ENCODE measurements at places on chromosomes 4 and X.

DNA sequence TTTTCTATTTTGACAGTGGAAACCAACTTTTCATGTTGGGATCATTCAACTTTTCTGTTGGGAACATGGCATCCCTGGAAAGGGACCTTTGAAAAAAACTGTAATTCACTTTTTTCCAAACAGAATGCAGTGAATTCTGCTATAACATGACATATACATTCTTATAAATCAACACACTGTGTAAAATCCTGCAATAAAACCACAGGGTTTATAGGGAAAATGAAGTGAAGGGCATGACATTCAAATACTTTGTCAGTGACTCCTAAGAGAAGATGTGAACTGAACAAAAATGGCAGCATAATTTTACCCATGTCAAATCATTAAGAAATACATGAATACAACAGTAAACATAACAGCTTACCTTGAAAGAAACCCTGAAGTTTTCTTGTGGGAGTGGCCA is 264.5 kb upstream of the ANKRD50 start:
- DNase-seq, result no peak

DNA sequence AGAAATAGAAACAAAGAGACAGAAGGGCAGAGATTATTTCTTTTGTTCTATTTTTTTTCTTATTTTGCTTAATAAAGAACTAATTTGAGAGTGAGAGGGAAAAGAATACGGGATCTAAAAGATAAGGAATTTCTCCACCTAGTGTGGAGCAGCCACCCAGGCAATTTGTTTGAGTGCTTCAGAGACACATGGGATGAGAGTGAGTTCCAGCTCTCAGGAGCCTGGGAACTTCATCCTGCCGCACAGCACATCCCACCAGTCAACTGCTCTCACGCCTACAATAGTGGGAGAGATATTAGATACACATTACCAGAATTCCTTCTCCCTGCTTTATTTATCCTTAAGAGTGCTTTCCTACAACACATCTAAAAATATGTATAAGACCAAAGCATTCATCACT is 946.4 kb downstream of the PDHA2 start:
- DNase-seq, result no peak

GRCh38 chr4:93791570-93792195 is 36.9 kb upstream of the ATOH1 start:
- peak; percentile 56 for DNase-seq

DNA sequence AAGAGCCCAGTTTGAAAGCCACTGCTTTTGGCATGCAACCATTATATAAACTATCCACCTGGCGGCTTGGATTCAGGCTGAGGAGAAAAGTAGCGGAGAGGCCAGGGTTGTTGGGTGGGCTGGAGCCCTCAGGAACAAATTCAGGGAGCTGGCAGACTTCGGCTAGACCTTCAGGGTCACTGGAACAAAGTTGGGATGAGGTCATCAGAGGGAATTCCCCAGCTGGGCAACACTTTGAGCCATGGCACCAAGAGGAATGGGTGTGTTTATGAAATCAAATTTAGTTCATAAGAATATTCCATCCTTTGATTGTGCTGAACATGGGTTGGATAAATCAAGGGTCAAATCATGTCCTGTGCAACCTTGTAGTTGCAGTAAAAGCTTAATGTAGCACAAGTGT is 22.0 kb downstream of the MTMR1 start:
- DNase-seq, result no peak

GRCh38 chrX:120213438-120214265 is 37.0 kb upstream of the ZBTB33 start:
- peak; percentile 35 for DNase-seq

DNA sequence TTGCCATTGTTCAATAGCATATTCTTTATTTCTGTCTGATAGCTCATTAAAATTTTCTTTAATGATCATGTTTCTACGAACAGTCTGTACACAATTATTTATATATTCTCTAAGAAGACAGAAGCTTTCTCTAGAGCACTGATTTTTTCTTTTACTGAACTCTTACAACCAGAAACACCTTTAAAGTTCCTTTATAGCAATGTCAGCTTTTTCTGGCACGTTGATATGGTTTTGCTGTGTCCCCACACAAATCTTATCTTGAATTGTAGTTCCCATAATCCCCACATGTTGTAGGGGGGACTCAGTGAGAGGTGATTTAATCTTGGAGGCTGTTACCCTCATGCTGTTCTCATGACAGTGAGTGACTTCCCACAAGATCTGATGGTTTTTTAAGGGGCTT is 299.4 kb downstream of the PPARGC1A start:
- DNase-seq, result no peak
